ENCODE measurements at places on chromosomes 16 and 17.

DNA sequence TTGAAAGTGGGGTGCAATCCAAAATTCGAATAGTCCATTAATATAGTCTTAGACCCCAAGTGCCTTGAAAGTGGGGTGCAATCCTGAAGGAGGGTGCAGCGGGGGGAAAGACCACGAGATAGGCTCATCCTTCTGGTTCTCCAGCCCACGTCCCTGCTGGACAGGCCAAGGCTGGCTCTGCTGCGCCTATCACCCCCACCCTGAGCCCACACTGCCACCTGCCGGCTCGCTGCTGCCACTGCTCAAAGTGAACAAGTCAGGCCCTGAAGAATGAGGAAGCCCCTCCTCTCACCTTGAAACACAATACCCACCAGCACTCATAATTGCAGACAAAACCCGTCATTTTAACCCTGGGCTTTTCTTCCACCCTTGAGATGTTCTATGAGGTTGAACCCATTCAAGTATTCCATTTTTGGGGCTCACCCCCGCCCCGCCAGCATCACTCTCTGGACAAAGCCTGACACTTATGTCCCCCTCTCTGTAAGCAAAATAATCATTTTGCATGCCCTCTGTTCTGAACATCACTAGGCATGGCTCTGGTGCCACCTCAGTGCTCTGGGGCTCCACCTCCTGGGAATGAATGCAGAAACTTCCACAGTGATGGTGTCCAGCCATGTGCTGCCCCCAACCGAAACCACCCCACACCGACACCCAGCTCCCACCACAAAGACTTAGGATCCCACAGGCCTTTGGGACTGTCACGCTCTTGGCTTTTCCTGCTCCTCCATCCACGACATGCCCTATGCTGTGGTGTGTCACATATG is 56.8 kb downstream of the BEAN1 start:
- peak; percentile 69 for DNase-seq

- DNase-seq = no peak
Measured at GRCh38 chr16:85377388-85378144, 235.6 kb upstream of the GSE1 start.

GRCh38 chr16:52469775-52470174 is 77.2 kb downstream of the TOX3 start:
- no peak for DNase-seq

DNA sequence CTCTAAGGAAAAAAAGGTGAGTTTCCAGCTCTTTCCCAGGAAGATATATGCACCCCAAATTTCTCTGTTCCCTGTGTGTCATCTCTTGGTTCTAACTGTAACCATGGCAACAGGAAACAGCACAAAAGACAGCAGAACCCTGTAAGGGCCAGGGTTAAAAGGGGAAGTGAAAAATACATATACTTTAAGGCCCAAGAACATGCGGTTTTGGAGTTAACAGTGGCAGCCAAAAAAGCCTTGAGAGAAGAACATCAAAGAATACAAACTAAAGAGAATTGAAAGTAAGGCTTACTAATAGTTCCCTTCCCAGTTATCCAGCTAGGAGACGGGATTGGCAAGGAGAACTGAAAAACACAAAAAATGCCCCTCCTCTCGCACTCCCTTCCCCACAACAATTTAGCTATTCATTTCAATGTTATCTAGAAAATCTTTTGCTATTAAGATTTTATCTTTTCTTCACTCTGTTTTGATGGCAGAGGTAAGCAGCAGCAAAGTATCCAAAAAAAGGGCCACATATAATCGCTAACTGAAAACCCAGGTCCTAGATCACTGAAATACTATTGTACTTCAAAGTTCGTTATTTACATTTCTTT is 1.5 kb downstream of the SPOP start:
- DNase-seq = peak; percentile 89

DNA sequence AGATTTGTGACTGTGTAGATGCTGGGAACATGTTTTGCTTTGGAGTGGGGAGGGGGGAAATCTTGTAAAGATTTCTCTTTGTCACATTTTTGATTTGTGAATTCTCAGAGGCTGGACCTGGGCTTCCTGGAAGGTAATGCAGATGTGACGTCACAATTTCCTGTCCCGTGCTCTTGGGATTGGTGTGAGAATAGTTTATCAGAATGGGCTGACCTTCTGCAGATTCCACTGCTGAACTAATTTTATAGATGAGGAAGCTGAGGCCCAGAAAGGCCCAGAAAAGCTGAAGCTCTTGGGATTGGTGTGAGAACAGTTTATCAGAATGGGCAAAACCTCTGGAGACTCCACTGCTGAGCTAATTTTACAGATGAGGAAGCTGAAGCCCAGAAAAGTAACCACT is 34.0 kb downstream of the HS3ST3B1 start:
- DNase-seq = no peak

- no peak for DNase-seq
Measured at GRCh38 chr17:74015990-74016389, 187.5 kb upstream of the RPL38 start.

Data from naive B cell (primary cell).